ENCODE measurements at places on chromosomes 2 and 18. TPM values are rescaled to one million over a fixed set of nuclear protein-coding genes. Genes with fewer than 3 reads are reported as not detected.

The POTEC gene
- not detected for total RNA-seq

The HOXD13 gene
- not detected for total RNA-seq

The DCDC2C gene
- not detected for total RNA-seq

The SERPINB5 gene
- total RNA-seq = 2.3 TPM

The TGFA gene
- 72.1 TPM for total RNA-seq

GRCh38 chr2:197711578-197711977 lies 6.4 kb downstream of the MARS2 start:
- no peak for DNase-seq

DNA sequence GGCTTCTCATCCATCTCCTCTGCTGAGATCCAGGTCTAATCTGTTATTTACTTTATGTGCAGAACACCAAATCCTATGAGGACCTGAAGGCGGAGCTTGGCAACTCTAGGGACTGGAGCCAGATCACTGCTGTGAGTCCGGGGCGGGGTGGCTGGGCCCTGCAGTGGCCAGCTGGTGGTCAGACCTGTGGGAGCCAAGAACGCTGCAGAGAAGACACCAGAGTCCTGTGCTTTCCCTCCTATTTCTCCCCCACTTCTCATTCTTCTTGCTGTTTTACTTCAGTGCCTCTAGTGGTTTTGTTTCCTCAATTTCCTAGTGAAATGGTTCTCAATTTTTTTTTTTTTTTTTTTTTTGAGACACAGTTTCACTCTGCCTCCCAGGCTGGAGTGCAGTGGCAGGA lies 19.7 kb downstream of the VIL1 start:
- DNase-seq = no peak

- no peak for DNase-seq
These were observed 942 bp upstream of the ZNF236 start for GRCh38 chr18:76821356-76821874.

DNA sequence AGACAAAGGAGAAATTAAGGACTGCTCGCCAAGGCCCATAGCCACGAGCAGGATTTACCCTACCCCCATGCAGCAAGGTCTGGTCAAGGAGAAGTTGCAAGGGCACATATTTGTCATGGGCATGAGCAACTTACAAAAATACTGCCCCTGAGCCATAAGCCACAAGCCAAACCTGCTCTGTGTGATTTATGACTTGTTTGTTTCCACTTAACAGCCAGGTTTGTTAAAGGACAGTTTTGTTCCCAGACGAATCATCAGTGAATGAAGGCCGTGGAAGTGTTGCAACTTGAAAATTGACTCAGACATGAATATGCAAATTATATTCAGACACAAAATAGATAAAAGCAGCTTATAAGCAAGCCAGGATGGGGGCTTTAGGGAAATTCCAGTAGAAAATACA lies 31.3 kb upstream of the EVA1A start:
- DNase-seq = peak; percentile 81

DNA sequence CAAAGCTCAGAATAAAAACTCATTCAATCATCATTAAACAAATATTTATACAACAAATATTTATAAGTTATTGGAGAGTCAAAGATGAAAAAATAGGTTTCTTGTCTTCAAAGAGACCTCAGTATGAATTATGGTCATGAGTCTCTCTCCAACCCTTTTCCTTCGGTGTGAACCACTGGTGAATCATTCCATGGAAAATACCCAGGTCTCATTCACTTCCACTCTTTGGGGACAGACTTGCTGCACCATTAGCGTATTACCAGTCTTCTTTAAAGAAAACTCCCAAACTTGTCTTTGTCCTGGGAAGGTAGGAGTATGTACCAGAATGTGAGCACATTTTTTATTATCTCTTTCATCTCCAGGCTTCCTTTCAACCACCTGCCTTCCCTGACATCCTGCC lies 257.4 kb upstream of the RBMS1 start:
- no peak for DNase-seq

GRCh38 chr2:128584296-128584890 lies 265.7 kb upstream of the HS6ST1 start:
- no peak for DNase-seq

- peak; percentile 79 for DNase-seq
These were observed 31.2 kb downstream of the KIF3C start for GRCh38 chr2:25951071-25951547.

GRCh38 chr2:120605231-120605935 lies 130.3 kb upstream of the GLI2 start:
- no peak for DNase-seq

DNA sequence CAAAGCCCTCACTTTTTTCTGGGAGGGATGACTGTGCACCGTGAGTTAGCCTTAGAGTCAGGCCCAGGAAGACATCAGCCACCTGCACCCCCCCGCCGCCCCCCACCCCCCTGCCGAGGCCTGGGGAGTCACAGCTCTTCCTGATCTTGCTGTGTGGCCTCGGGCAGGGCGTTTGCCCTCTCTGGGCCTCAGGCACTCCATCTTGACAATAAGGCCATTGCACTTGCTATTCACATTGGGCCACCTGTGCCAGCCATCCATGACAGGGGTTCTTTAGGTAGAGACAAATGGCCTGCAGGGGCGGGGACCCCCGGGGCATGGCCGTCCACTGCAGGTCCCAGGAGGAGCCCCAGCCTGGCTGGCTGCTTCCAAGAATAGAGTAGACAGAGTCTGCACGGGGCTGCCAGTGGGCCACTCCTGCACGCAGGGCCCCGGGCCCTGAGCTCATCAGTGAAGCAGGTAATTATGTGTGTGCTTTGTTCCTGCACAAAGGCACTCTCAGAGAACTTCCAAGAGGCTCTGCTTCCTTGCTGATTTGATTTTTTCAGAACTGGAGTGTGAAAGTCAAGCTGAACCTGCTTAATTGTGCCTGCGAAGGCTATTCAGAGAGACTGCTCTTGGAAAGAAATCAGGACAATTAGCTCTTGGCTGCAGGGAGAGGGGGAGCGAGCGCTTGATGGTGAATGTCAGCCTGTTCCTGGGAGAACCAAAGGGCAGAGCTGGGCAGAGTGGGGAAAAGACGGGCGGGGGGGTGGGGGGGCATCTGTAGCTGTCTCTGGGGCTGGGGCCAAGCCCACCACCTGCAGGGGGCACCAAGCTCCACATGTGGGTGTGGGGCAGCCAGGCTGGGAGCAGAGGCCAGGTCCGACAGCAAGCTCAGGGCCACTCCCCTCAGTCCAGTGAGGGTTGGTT lies 40.3 kb downstream of the RRM2 start:
- no peak for DNase-seq

- DNase-seq = no peak
These were observed 128.5 kb upstream of the SH3BP4 start for GRCh38 chr2:234823196-234823876.

DNA sequence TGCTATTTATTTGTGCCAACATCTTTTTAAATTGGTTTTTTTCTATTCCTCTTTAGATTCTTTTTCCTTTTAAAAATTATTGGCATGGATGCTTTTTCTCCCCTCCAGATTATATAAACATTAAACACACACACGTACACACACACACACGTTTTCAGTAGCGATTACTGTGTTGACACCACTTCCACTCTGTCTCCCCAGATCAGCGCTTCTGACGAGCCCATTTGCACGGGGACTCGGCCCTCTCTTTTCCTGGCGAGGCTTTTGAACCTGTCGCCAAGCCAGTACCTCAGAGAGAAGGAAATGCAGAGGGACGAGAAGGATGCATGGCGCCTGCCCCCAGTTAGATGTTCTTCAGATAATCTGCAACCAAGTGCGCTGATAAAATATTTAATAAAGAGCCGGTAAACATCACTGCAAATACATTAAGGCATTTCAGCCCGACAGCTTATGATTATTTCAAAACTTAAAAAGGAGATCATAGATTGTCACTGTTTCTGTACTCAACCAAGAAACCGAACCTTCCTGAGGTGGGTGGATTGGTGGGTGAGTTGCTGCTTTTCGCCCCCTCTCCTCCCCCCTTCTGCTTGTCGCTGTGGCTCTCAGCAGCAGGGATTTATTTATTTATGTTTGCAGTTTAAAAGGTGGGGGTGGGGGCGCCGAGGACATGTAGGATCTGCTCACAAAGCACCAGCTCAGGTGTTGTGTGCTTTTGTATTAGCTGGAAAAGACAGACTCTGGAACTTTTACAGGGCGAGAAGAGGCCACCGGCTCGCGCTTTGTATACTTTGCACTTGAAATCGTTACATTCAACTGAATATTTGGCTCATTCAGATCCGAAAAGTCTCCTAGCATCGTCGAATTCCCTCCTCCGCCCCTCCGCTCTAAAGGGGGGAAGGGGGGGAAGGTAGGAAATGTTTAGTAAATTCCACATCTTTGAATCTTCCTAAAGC lies 787 bp upstream of the TBR1 start:
- DNase-seq = no peak

DNA sequence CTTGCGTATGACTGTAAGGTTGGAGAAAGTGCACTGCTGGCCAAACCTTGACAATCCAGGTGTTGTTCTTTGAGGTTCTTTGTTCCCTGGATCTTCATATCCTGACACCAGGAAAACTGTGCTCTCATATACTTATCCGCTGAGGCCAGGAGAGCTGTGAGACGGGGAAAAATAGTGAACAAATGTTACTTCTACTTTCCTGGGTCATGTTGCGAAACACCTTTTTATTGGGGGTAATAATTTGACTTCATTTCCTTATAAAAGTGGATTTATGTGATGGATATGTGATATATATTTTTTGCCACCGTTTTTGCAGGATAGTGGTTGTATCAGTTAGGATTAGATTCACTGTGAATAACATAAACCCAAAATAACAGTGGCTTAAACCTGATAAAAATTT lies 336.1 kb downstream of the OSR1 start:
- DNase-seq = no peak

GRCh38 chr18:75472906-75473305 lies 45.4 kb upstream of the SMIM21 start:
- no peak for DNase-seq

DNA sequence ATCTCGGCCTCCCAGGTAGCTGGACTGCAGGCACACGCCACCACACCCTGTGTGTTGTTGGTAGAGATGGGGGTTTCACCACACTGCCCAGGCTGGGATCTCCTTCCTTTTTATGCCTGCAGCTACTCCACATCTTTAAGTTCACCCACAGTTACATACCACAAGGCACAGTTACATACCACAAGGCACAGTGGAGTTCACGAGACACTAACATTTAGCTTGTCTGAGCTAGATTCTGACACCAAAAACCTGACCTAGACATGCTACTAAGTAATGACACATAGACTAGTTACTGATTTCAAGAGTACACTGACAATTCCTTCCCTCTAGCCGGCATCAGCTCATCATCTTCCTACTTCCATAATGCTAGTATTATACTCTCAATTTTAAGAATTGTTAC lies 4.3 kb downstream of the POLR2D start:
- no peak for DNase-seq
